ENCODE measurements at places on chromosomes 3 and 15. TPM values are rescaled to one million over a fixed set of nuclear protein-coding genes. Genes with fewer than 3 reads are reported as not detected.

DNA sequence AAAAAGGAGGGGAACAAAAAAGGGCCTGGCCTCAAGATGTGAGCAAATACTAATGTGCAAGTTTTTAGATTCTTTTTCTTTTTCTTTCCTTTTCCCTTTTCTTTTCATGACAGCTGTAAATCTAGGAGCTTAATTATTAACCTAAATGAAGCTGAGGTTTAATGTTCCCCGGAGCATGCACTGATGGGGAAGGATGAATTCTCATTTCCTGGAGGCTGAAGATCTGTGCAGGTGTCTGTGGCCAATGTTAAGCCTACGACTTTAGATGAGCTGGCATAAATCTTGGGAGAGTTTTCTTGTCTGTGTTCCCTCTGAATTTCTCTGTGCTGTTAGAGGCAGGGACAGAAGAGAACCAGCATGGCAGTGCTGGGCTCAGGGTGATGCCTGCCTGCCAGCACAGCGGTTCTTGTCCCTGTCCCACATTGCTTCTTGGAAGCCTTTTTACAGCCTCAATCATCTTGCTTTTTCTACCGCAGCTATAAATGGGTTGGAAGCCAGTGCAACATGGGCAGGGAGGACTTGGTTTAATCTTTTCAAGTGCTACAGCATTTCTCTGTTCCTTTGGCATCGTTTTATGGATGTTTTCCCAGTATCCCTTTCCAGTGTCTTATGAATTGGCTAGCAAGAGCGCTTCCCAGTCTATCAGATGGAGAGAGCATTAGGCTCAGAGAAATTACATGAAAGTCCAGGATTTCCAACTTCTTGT, 119.1 kb downstream of the ATG7 start:
- DNase-seq, result peak; percentile 13

The RASL12 gene
- 2.0 TPM for total RNA-seq

DNA sequence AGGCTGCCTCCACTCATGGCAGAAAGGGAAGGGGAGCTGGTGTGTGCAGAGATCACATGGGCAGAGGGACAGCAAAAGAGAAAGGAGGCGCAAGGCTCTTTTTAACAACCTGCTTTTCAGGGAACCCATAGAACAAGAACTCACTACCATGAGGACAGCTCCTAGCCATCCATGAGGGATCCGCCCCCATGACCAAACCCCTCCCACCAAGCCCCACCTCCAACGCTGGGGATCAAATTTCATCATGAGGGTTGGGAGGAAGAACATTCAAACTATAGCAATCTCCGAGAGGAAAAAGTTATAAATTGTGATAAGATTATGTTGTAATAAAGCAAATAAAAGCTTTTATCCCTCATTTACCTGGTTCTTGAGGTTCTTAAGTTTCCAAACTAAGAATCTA, 84.7 kb upstream of the LMCD1 start:
- peak; percentile 46 for DNase-seq

DNA sequence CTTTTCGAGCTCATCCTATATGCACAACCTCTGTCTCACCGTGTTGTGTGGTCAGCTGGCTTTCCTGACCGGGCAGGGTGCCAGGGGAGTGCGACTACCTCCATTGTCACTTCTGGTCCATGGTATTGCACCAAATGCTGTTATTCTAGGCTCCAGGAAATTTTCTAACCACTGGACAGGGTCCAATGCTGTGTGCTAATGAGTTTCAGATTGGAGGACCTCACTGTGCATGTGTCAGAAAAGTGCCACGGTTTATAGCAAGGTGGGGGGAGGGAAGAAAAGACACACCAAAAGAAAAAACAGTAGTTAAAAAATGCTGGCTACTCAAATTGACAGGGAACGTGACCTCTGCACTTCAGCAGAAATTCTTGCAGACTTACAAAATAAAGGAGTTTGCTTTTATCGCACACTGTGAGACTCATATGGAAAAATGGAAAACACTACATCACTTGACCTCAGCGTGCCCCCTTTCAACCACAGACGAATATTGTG, 480.1 kb downstream of the FOXP1 start:
- DNase-seq, result peak; percentile 61

DNA sequence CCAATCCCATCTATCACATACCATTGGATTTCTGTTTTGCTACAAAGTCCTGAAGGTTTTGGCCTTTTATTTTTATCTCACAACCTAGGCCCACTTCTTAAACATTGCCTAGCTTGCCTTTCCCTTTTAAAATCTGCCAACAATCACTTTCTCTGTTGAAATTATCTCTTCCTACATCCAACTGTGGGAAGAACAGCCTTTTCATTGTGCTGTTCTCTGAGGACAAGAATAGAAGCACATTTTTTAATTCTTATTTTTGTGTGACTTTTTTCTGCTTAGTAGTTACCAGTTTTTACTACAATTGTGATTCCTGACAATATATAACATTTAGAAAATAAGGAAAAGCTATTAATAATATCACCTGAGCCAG, 159.2 kb downstream of the CNTN6 start:
- no peak for DNase-seq

DNA sequence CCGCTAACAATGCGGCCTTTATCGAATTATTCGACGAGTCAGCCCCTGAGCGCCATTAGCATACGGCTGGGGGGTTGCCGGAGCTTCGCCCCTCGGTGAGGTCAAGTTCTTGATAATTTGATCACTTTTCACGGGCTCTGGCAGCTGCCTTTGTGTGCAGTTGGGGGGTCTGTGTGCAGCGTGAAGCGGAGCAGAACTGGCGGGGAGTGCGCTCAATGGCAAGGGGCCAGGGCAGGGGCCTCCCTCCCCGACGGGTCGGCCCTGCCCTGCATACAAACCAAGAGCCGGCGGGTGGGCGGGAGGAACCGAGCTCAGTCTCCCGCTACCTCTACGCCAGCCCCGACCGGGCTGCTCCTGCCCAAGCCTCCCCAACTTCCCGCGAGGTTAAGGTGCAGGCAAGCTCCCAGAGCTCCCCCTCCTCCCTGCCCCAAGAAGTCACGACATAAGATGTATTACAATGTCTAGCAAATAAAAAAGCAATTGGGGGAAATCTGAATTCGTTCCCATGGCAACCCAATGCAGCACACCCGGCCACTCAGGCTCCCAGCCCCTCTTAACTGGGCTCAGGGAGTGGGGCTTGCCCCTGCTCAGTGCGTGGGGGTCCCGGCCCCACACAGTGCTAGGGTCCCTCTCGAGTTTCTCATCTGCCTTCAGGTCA, 34.1 kb upstream of the POLG start:
- DNase-seq, result no peak

DNA sequence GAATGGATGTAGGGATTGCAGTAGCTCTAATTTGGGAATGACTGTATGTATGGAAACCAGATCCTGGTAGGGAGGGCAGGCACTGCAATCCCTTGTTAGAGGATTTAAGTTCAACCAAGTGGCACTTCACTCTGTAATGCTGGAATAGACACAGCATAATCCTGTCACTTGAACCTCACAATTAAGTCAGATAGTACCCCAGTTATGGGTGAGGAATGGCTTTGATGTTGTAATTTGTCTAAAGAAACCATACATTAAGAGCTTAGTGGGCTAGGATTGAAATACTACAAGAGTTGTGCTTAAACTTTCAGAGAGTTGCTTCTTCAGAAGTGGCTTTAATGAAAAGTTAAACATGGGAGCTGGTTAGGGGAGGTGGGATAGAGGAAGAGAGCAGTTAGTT, 9.3 kb downstream of the RAB7A start:
- no peak for DNase-seq

- no peak for DNase-seq
Measured at GRCh38 chr3:23580096-23580713, 225.6 kb upstream of the UBE2E1 start.

DNA sequence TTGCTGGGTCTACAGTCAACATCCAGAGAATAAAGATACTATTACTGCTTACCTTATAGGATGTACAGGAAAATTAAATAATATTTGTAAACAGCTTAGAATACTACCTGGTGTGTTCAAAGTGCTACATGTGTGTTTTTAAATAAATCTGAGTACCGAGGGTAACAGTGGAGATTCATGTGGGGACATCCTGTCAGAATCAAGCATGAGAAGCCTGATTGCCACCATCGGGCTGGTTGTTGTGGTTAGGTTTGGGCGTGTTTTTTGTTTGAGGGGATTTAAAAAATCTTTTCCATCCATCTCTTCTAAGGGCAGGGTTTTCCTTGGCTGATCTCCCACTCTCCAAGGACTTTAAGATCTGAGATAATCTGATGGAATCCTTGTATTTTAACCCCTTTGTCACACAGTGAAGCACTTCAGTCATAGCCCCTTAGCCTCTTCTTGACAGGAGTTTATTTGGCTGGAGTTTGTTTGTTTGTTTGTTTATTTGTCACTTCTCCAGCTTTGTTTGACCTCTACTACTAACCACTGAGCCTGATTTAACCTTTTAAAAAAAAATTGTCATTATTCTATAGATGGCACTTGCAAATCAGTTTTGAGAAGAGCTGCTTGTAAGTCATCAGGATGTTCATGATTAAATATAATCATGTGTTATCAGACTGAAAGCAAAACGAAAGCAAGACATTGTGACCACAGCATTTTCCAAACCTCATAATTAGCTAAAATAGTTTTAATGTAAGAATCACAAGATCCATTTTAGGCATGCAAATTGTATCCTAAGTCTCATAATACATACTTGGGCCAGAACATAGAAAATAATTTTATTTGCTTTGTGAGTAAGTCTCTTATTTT, 72.8 kb upstream of the RARB start:
- DNase-seq, result no peak

DNA sequence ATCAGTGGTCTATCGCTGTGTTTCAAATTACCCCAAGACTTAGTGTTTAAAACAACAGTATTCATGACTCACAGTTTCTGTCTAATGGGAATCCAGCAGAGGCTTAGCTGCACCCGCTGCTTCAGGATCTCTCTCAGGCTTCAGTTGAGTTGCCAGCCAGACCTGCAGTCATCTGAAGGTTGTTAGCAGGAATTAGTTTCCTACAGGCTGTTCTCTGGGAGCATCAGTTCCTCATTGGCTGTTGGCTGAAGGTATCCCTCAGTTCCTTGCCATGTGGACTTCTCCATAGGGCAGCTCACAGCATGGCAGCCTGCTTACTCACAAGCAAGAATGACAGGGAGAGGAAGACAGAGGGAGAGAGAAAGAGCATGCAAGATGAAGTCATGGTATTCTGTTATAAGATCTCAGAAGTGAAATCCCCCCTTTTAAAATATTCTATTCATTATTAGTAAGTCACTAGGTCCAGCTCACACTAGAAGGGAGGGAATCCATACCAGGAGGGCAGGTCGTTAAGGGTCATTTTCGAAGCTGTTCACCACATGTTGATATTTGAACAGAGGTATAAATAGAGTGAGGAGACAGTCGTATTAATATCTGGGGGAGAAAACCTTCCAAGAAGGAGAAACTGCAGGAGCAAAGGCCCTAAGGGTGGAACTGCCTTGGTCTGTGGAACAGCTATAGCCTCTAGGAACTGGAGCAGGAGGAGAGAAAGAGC, 473.9 kb upstream of the PPP2R3A start:
- no peak for DNase-seq

DNA sequence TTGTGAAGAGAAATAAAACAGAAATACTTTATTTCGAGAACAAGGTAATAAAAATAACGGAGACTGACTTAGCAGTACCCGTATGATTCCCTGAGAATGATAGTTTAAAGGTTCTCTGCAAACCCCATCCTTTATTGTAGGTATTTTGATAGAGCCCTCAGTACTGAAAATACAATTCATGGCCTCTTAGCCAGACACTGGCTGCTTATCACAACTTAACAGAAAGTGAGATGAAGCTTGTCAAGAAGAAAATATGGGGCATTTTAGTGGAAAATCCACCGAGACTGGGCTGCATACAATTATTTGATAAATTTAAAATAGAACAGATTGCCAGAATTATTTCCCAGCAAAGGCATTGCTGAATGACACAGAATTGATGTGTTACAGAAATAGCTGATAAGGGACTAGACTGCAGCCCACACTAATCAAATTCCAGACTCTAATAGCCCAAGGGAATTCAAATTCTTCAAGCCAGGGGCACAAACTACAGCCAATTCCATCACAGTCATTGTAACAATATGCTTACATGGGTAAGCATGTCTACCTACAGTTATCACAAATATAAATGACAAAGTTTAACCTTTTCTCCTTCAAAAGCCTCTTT, 521.9 kb downstream of the PLOD2 start:
- no peak for DNase-seq

DNA sequence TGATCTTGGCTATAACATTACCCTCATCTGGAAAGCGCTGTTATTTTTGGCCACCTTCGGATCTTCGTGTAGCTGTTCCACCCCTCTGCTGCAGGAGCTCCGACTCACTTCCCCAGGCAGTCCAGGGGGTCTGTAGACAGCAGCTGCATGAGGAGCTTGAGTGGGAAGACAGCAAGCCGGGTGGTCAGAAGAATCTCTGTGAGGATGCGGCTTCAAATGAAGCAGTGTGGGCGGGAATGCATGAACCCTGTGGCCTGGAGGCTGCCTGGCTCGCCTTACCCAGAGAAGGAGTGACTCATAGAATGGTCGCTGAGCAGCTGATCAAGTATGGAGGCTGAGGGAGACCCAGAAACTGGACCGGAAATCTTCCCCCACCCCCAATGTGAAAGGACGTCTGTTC, 45.2 kb upstream of the NR2F2 start:
- no peak for DNase-seq

DNA sequence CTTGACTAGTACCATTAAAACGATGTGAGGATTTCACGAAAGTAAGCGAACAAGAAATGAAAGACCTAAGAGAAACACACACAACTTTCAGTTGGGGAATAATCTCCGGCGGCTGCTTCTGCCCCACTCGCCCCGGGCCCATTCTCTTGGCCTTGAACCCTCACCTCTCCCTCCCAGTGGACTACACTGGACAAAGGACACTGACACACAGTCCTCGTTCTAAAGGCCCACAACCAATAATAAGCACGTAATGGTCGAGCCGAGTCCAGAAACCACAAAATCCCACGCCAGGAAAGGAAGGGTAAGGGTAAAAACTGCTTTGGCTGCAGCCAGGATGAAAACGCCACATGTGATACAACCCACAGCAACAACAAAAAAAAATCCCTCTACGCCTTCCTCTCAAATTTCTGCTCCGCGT, 469 bp downstream of the ZNF770 start:
- no peak for DNase-seq

The CYP1A1 gene
- total RNA-seq, result 0.82 TPM

- DNase-seq, result no peak
Measured at GRCh38 chr15:60871731-60872130, 357.4 kb downstream of the RORA start.

The TMEM45A gene
- total RNA-seq, result 4.6 TPM

Measured in left colon (tissue), 2 donors.